ENCODE measurements at places on chromosomes 4 and X.

- DNase-seq, result no peak
Measured at GRCh38 chr4:37793562-37793961, 32.9 kb upstream of the PGM2 start.

DNA sequence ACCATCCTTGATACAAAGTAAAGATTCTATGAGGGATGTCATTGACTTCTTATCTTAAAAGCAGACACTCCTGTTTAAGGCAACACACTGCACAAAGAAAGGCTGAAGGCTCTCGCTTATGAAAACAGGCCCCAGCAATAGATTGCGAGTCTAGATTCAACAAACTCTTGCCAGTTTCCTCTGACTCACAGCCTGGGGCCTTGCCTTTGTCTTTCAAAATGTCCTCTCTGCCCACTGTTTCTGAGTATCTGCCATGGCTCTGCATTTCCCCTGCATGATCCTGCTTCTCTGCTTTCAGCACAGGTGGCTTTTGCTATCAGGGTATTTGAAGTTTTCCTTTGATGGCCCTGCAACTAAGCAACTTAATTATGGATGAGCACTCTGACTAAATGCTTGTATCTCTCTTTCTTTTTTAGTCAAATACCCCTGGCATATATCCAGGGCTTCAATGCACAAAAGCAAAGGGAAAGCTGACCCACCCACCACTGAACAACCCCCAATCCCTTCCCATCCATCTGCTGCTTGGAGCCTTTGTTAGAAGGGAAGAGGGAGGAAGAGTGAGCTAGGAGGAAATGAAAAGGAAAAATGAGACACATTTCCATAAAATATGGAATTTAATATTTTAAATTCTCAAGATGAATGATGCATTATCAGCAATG is 32.2 kb downstream of the NDP start:
- no peak for DNase-seq

DNA sequence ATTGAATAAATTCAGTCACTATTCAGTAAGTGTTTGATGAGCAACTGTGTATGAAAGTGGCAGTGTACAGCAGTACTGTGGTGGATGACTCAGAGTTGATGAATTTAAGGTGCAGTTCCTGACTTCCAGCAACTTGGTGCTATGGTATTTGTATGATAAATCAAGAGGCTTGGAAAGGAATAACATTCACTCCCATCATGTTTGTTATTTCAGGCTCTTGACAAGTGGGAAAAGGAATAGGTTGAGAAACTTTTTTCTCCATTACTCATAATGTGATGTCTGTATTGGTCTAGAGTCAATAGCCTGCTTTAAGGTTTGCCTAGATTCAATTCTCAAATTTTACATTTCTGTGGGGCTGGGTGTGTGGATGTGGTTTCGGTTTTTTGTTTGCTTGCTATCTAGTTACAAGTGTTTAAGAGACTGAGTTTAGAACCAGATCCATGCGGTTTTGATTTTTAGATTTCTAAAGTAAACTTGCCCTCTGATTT is 35.1 kb upstream of the CYP2U1 start:
- DNase-seq, result no peak

DNA sequence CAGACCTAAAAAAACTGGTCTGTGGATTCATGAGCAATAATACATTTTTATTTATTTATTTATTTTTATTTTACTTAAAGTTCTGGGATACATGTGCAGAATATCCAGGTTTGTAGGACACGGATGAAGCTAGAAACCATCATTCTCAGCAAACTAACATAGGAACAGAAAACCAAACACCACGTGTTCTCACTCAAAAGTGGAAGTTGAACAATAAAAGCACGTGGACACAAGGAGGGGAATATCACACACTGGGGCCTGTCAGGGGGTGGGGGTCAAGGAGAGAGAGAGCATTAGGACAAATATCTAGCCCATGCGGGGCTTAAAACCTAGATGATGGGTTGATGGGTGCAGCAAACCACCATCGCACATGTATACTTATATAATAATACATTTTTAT is 705.9 kb downstream of the RAB28 start:
- no peak for DNase-seq

DNA sequence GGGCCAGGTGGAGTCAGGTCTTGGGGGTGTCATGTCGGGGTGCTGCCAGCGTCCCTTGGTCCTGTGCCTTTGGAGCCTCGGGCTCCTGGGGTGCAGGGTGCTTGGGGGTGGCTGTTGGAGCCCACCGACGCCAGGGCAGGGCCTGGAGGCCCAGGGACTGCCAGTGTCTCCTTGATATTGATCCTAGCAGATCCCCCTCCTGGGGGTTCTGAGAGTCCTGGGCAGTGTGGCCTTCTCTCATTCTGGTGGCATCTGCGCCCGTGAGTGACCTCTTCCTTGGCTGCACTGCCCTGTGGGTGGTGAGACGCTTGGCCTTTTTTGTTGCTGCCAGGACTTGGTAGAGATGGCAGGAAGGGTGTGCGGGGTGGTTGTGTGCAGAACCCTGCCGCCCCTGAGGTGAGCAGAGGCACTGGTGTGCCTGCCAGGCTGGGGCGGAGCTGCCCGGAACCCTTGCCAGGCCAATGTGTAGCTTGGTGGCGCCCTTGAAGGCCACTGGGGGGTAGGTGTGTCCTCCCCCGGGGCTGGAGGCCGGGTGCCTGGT is 7.0 kb downstream of the NAT8L start:
- no peak for DNase-seq

- DNase-seq, result no peak
Measured at GRCh38 chr4:172546782-172547181, 621.8 kb upstream of the GALNT7 start.

DNA sequence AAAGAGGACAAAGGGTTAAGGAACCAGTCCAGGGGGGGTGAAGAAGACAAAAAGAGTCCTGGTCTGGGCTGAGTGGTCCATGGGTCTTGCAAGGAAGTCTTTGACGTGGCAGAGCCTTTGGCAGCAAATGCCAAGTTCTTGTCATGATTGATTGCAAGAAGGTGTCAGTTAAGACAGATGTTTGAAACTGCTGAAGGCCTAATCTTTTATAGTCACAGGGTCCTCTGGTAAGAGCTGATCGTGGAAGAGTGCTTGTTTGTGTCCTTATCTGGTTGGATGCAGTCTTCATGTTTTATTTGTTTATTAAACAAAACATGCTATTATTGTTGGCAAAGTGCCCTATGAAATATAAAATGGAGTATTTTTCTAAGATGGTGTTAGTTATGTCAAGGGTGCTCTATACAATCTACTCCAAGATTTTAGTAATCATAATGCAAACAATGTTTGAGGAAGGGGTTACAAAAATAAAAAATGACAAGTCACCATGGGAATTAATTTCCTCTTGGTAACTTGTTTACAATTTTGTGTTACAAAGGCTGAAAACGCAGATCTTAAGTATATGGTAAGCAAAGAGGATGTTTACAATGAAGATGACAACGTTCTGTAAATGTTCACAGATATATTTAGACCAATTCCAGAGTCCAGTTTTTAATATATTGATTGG is 85.9 kb downstream of the MAGED4 start:
- no peak for DNase-seq

DNA sequence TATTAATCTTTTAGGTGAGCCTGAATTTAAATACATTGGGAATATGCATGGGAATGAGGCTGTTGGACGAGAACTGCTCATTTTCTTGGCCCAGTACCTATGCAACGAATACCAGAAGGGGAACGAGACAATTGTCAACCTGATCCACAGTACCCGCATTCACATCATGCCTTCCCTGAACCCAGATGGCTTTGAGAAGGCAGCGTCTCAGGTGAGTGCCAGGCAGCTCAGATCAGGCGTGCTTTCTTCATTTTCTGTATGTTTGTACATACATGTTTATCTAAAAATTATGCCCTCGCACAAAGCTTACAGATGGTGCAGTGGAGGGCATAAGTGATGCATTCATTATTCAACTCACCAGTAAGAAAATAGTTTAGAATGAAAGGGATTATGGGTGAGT is 85.6 kb downstream of the CPE start:
- DNase-seq, result no peak

- DNase-seq, result no peak
Measured at GRCh38 chr4:134754301-134755019, 552.9 kb upstream of the PABPC4L start.

DNA sequence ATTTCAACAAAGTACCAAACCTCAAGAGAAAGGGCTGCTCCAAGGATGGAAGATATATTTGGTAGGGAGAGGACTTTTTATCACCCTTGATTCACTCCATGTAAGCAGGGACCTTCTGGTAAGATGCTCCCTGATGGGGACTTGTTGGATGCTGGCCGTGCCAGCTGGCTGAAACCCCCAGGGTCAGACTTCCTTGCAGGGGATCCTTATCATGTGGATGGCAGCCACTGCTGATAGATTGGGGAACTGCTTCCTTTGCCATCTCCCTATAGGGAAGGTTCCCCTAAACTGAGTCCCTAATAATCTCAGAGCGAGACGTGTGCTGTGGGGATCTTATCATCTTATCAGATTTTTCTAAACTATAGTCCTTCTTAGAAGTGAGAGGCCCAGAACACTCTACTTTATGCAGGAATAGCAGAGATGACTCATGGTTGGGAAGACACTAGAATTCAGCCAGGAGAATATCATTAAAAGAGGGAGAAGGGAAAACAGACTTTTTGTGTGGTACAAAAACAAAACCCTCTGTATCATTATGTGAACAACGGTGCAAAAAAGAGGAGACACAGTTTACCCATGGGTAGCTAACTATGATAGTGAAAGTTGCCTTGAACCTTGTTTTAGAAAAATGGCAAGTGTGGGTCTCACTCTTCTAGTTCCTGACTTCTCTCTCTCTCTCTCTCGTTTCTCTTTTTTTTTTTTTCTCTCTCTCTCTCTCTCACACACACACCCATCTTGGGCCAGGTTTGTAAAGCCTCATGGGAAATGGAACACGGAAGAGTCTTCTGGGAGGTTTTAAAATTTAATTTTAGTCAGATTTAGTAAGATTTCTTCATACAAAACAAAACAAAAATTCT is 16.1 kb downstream of the RHOH start:
- no peak for DNase-seq

GRCh38 chr4:137310166-137310565 is 222.1 kb downstream of the PCDH18 start:
- DNase-seq, result no peak

DNA sequence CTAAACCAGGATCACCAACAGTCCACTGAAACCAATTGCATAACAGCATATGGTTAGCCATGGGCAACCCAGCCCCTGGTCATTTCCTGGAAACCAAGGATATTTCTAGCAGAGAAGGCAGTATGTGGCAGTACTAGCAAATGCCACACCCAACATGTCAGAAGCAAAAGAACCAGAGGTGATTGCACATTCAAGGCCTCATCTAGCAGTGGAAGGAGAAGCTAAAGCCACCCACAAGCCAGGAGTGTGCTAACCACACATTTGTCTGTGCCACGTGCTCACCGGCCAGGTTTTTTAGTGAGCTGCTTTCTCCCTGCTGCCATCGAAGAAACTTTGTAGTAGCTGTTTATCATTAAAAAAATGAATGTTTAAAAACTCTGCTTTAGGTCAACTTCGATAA is 42.0 kb downstream of the TEC start:
- DNase-seq, result no peak

- no peak for DNase-seq
Measured at GRCh38 chr4:11497972-11498371, 69.3 kb upstream of the HS3ST1 start.

- no peak for DNase-seq
Measured at GRCh38 chr4:78207951-78208350, 150.8 kb downstream of the FRAS1 start.

- DNase-seq, result peak; percentile 26
Measured at GRCh38 chr4:152304220-152304619, 231.7 kb downstream of the FBXW7 start.

- DNase-seq, result no peak
Measured at GRCh38 chr4:17336524-17336961, 175.3 kb downstream of the QDPR start.

DNA sequence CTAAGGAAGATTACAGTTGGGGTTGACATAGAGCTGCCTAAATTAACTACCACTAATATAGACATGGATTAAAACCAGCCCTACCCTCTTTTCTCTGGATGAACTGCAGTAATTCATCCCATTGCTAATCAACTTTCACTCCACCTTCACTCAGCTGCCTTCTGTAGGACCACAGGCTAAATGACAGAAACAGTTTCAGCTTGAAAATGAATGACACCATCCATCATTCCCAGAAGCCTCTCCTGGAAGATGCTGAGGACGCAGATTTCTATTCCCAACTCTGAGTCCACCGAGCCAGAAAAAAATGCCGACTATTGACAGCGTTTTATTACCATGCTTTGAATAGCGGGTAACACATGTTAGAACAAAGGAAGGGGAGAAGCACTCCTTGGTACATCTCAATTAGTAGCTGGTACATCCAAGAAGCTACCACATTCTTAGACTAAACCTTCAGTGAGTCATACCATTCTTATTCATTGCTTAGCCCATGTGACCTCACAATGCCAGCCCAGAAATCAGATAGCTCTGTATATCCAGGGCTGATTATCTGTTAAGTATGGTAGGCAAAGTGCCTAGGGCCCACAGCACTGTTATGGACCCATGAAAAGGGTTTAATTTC is 25.3 kb downstream of the DCX start:
- no peak for DNase-seq

DNA sequence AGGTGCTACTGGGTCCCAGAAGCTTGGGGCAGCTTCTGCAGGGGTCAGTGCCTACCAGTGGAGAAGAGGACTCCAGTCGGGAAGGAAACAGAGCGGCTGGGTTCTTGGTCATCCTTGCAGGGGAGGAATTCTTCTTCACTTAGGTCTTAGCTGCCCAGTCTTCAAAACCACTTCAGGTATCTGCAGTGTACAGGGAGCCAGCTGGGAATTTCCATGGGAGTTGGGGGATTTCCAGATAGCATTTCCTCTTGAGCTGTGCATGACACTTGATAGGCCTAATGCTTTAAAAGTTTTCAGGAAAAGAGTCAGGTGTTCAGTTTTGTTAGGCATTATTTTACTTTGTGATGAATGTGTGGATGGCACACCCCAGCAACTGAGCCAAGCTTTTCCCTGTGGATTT is 58.1 kb upstream of the ENPP6 start:
- DNase-seq, result no peak

DNA sequence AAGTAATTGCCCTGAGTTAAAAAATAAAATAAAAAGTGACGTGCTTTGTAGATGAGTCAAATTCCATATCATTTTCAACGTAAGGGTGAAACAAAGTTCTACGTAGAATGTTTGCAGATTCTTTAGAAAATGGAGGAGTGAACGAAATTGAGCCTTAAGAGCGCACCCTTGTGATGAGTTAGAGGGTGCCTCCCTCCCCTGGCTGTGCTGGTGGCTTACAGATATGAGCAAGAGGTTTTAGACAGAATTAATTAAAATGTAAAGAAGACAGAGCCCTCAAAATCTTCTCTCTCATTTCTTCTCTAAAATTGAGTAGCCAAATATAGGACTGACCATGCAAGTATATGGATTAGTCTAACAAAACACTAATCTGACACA is 30.2 kb upstream of the LGI2 start:
- no peak for DNase-seq

DNA sequence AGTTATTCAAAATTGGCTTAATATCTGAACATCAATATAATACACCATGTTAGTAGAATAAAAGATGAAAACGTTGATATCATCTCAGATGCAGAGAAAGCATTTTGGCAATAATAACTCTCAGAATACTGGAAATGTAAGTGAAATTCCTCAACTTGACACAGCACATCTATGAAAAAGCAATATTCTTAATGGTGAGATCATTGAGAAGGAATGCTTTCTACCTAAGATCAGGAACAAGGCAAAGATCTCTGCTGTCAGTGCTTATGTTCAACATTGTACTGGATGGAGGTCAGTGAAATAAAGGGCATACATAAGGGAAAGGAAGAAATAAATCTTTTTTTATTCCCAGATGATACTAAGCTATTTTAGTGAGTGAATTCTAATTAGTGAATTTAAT is 40.6 kb downstream of the MRPL1 start:
- DNase-seq, result no peak
